Foreskin keratinocyte (primary cell): ENCODE measurements at places on chromosomes 5 and 9.

DNA sequence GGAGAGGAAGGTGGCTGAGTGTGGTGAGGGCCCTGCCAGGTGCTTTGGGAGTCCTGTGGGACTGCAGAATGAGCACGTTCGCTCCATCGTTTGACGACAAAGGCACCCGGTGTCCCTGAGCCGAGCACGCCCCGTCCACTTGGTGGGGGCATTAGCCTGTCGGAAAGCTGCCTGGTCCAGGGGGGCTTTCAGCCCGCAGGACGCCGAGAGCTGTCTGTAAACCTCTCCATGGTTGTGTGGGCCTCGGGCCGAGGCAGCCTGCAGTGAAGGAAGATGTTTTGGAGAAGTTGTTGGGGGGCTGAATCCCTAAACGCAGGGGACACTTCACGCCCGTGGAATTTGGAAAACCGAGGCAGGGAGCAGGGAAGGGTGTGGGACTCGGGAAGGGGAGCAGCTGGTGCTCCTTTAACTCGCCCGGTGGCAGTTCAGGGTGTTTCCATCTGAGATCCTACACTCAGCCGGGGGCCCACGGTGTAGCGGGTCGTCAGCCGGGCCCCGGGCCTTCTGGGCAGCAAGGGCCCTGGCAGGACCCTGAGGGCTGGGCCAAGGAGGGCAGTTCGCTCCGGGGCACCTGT is 53.8 kb downstream of the MRPL36 start:
- no peak for DNase-seq

- no peak for DNase-seq
These were observed 95.8 kb downstream of the PCSK1 start for GRCh38 chr5:96337048-96337781.

DNA sequence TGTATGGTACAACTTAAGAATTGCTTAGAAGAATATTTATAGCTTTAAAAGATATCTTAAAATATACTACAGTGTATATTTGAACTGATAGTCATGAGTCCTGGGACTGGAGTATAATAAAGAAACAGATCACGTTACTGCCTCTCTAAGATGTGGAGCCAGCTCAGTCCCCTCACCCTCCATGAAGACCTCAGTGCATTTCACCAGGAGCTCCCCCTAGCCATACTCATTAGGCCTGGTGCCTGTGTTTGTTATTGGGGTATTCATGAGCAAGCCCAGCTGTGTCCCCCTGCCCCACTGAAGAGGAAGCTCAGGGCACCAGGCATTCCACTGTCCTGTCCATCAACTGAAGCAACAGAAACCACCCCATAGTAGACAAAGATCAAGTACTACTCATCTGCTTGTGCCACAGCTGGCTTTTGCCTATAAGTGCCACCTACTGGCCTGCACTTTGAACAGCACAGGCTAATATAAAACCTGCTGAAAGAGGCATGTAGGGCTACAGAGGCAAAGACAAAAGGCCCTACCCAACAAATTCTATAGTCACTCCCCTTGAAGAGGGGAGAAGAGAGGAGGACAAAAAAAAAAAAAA is 850.2 kb upstream of the NUDT12 start:
- peak; percentile 45 for DNase-seq

GRCh38 chr9:121398374-121398773 is 28.3 kb upstream of the STOM start:
- DNase-seq = peak; percentile 100
